IPS DF 6.9 (cell line): ENCODE measurements at places on chromosomes 7 and 10.

GRCh38 chr7:42722716-42723115 is 189.2 kb downstream of the C7orf25 start:
- no peaks in the 10 kb centered on the region for H3K4me1 ChIP-seq
- no peak for DNase-seq
- no peak overlapping the region for H3K27ac ChIP-seq
- H3K36me3 ChIP-seq = no peaks in the 10 kb centered on the region

DNA sequence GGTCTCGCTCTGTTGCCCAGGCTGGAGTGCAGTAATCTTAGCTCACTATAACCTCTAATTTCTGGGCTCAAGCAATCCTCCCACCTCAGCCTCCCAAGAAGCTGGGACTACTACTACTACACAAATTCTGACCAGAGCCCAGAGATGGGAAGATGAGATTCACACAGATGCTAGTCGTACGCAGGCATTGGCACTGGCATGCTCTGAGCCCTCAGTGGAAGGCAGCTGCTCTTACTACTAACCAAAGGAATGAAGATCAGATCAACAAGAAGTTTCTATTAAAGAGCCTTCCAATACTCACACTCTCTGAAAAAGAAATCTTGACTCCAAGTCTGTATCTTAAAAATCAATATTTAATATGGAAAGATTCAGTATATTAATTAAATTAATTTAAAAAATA is 10.7 kb downstream of the GDF2 start:
- no peaks in the 10 kb centered on the region for H3K36me3 ChIP-seq
- no peak overlapping the region for H3K27ac ChIP-seq
- H3K4me3 ChIP-seq = no peak overlapping the region
- no peaks in the 10 kb centered on the region for H3K27me3 ChIP-seq

- H3K4me3 ChIP-seq = no peak overlapping the region
- DNase-seq = no peak
- H3K36me3 ChIP-seq = peaks cover 5% of the 10 kb centered on the region; the same call in 1 of the 2 replicates
- H3K27me3 ChIP-seq = no peaks in the 10 kb centered on the region
- no peaks in the 10 kb centered on the region for H3K4me1 ChIP-seq
- no peak overlapping the region for H3K27ac ChIP-seq
These were observed 162.6 kb downstream of the PIP4K2A start for GRCh38 chr10:22551681-22552365.

- no peaks in the 10 kb centered on the region for H3K27me3 ChIP-seq
- no peaks in the 10 kb centered on the region for H3K4me1 ChIP-seq
These were observed 794.5 kb upstream of the IGFBP3 start for GRCh38 chr7:46715579-46715978.

DNA sequence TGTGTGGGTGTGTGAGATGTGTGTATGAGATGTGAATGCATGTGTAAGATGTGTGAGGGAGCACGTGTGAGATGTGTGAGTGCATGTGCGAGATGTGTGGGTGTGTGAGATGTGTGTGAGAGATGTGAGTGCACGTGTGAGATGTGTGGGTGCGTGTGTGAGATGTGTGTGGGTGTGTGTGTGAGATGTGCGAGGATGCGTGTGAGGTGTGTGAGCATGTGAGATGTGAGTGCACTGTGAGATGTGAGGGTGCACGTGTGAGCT is 31.0 kb downstream of the PPIF start:
- H3K27me3 ChIP-seq = no peaks in the 10 kb centered on the region
- no peak overlapping the region for H3K4me3 ChIP-seq
- H3K27ac ChIP-seq = no peak overlapping the region

- H3K27ac ChIP-seq = no peak overlapping the region
- no peaks in the 10 kb centered on the region; the same call in 1 of the 2 replicates for H3K36me3 ChIP-seq
- H3K4me1 ChIP-seq = no peaks in the 10 kb centered on the region
These were observed 176.9 kb downstream of the DNAJB6 start for GRCh38 chr7:157513682-157514081.

- H3K27me3 ChIP-seq = no peaks in the 10 kb centered on the region
- no peaks in the 10 kb centered on the region for H3K36me3 ChIP-seq
- DNase-seq = no peak
These were observed 4.2 kb downstream of the CTBP2 start for GRCh38 chr10:125156196-125156595.

DNA sequence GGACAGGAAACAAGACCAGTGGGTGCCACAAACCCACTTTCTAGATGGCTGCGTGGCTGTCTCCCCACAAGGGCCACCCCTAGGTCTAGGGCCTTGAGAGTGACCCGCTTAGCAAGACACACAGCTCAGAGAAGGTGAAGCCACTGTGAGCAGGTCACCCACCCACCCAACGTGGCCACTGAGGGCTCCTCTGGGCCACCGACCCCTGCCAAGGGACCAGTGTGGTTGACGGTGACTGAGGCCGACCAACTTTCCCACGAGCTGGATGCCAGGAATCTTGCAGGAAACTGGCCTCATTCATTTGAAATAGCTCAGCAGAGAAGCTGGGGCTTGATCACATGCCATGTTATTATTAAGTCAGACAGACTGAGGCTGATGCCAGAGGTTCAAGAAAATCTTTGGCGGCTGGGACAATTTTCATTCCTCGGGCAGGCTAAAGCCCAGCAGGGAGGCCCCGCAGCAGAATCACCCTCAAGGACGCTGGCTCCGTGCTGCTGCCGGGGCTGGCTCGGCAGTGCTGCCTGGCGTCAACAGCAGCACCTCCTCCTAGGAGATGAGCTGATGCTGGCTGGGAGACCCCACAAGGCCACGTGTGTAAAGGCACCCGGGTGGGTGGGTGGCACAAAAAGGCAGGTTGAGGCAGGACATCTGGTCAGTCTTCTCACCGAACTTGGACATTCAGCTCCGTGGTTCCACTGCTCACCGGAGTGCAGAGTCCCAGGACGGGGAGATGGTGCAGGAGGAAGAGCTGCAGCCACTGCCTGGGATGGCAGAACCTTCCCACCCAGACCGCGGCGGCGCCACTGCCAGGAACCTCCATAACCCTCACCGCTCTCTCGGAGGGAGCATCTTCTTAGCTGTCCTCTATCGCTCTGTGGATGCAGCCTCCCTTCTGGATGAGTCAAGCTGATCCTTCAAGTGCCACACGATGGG is 57.8 kb downstream of the ZRANB1 start:
- no peaks in the 10 kb centered on the region for H3K4me1 ChIP-seq
- H3K27me3 ChIP-seq = no peaks in the 10 kb centered on the region
- H3K27ac ChIP-seq = no peak overlapping the region
- no peak for DNase-seq
- no peak overlapping the region for H3K4me3 ChIP-seq
